Ureter (tissue), 1 donor: ENCODE measurements at places on chromosomes 2 and 18. TPM values are rescaled to one million over a fixed set of nuclear protein-coding genes. Genes with fewer than 3 reads are reported as not detected.

- peak; percentile 83 for DNase-seq
These were observed 19.7 kb upstream of the GNAL start for GRCh38 chr18:11669271-11669947.

GRCh38 chr2:102238039-102238756 is 51.4 kb downstream of the IL1RL2 start:
- no peak for DNase-seq

GRCh38 chr2:3299703-3300102 is 77.9 kb downstream of the EIPR1 start:
- DNase-seq = no peak

The HAUS1 gene
- 13.2 TPM for total RNA-seq
